ENCODE measurements at places on chromosomes 3 and 15.
A peak's percentile ranks its signal among the peaks of the same experiment; 100 is the strongest.

- H3K27me3 ChIP-seq: no peaks in the 10 kb centered on the region
- no peak overlapping the region for H3K27ac ChIP-seq
- peak; percentile 82 for DNase-seq
- H3K4me3 ChIP-seq: no peak overlapping the region
- H3K36me3 ChIP-seq: no peaks in the 10 kb centered on the region
- H3K4me1 ChIP-seq: peaks cover 5% of the 10 kb centered on the region
Measured at GRCh38 chr3:27659279-27660021, 62.7 kb downstream of the EOMES start.

DNA sequence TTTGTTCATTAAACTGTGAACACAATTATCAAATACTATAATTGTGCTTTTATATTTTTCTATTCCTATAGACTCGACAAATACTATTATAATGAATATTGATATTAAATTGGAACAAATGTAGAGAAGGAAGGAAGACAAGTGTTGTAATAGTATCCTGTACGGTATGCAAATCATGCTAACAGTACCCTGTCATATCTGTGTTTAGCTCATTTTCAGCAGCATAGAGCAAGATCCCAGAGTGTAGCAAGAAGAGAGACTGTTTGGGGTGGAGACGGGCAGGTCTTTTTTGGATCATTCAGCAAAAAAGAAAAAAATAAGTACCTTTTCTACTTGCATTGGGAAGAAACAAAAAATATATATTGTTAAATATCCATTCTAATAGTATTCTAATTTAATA lies 224.1 kb downstream of the TPRG1 start:
- no peak for DNase-seq
- H3K4me1 ChIP-seq: no peaks in the 10 kb centered on the region
- no peaks in the 10 kb centered on the region for H3K36me3 ChIP-seq
- no peak overlapping the region for H3K4me3 ChIP-seq
- no peak overlapping the region for H3K27ac ChIP-seq

- no peaks in the 10 kb centered on the region for H3K36me3 ChIP-seq
- H3K4me3 ChIP-seq: no peak overlapping the region
- H3K27me3 ChIP-seq: no peaks in the 10 kb centered on the region
- 0 out of 2 replicates have a peak overlapping the region, but pooled peaks have one; percentile 3 for H3K27ac ChIP-seq
- peaks cover 13% of the 10 kb centered on the region for H3K4me1 ChIP-seq
Measured at GRCh38 chr3:53196575-53197407, 35.8 kb downstream of the PRKCD start.

GRCh38 chr3:161644891-161645635 lies 148.5 kb downstream of the OTOL1 start:
- no peaks in the 10 kb centered on the region for H3K27me3 ChIP-seq
- H3K4me3 ChIP-seq: no peak overlapping the region
- DNase-seq: no peak
- peaks cover 17% of the 10 kb centered on the region for H3K4me1 ChIP-seq
- no peaks in the 10 kb centered on the region for H3K36me3 ChIP-seq
- no peak overlapping the region for H3K27ac ChIP-seq

DNA sequence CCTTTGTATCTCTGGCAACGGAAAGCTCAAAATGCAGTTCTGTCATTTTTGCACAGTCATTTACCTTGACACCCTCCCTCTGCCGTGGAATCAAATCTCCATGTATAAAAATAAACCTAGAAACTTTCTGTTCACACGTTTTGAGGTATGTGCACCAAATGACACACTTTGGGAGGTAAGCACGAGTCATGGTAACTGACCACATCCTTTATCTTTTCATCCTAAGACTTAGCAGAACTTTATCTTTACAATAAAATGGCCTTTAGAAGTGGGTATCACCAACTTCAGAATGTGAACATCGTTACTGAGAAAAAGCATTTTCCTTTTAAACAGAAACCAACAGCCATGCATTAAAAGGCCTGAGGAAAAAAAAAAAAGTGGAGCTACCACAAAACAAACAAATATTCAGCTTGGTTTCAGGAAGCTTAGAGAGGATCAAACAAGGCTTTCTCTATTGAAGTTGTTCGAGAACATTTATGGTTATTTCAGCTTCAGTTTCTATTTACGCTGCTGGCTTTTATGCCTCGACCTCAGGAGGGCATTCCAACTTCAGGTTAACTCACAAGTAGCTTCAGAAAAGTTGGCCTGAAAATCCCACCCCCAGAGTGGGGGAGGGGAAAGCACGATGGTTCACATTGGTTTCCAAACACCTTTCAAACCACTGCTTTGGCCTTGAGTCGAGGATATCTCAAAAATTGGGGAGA lies 171.1 kb upstream of the ICE2 start:
- H3K27ac ChIP-seq: peak overlapping the region; percentile 8
- DNase-seq: peak; percentile 74
- H3K4me1 ChIP-seq: peaks cover 38% of the 10 kb centered on the region
- no peaks in the 10 kb centered on the region for H3K36me3 ChIP-seq
- no peak overlapping the region for H3K4me3 ChIP-seq
- no peaks in the 10 kb centered on the region for H3K27me3 ChIP-seq

GRCh38 chr3:12424635-12425319 lies 59.5 kb upstream of the TSEN2 start:
- DNase-seq: no peak
- no peak overlapping the region for H3K27ac ChIP-seq
- no peaks in the 10 kb centered on the region for H3K27me3 ChIP-seq
- no peak overlapping the region for H3K4me3 ChIP-seq
- H3K4me1 ChIP-seq: peaks cover 38% of the 10 kb centered on the region

DNA sequence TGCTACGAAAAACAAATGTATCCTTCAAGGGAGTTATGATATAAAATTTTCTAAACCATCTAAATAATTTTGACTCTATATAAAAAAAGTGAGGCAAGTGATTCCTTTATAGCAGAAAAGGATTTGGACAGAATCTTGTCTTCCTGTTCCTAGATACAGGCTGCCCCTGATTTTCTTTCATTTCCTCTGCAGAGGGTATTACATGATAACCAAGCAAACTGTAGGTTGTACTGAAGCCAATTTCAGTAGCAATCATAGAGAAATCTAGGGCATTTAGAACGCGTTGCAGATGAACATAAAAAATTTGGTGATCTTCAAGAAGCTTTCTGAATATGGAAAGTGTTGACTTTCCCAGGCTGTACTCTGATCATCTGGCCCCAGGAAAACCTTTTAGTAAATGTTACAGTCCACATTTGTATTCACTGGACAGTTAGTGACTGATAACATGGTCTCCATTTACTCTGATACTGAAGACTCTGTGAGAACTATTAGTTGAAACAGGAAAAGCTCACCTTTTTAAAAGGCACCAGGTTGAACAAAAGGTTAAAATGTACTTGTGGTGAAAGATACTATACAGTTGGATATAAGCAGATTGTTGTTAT lies 9.1 kb upstream of the UTS2B start:
- no peak overlapping the region for H3K27ac ChIP-seq
- DNase-seq: no peak
- no peak overlapping the region for H3K4me3 ChIP-seq
- peaks cover 9% of the 10 kb centered on the region for H3K4me1 ChIP-seq
- no peaks in the 10 kb centered on the region for H3K27me3 ChIP-seq

GRCh38 chr15:79431636-79432344 lies at the start of gene MINAR1:
TSS of gene MINAR1 (plus strand) at chr15:79432336. CDS start at chr15:79456148, 23,812 bp downstream.
- H3K36me3 ChIP-seq: no peaks in the 10 kb centered on the region
- H3K27ac ChIP-seq: no peak within 1 kb of the TSS
- peak within 1 kb of the TSS; percentile 73 for H3K4me3 ChIP-seq
- H3K27me3 ChIP-seq: peaks cover 73% of the 10 kb centered on the region
- DNase-seq: peak; percentile 72
- H3K4me1 ChIP-seq: peaks cover 31% of the 10 kb centered on the region

- no peak overlapping the region for H3K27ac ChIP-seq
- no peak for DNase-seq
- H3K4me1 ChIP-seq: peaks cover 17% of the 10 kb centered on the region
- H3K36me3 ChIP-seq: no peaks in the 10 kb centered on the region
Measured at GRCh38 chr3:107024551-107025026, 352.6 kb upstream of the CCDC54 start.

DNA sequence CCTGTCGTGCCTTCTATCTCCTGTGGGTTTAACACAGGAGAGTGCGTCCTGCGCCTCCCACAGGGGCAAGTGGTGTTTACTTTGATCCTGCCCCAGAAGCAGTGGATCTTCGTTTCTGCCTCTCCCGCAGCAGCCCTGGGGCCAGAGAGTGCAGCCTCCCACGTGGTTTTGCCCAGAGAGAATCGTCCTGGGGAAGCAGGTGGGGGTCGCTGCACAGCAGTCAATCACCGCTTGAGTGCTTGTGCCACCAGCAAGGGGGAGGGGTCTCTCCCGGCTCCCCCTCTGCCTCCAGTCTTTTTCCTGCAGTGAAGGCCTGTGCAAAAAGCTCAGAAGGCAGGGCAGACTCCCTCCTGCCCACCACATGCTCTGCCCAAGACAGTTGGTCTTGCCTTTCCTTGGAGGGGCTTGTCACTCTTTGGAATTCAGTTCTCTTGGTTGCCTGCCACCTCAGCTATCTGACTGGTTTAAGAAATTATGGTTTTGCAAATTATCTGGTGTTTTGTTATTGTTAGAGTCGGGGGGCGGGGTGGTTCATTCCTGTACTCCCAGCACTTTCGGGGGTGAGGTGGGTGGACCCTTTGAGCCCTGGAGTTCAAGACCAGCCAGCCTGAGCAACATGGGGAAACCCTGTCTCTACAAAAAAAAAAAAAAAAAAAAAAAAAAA lies 26.9 kb downstream of the STOML1 start:
- H3K27ac ChIP-seq: no peak overlapping the region
- peaks cover 30% of the 10 kb centered on the region for H3K4me1 ChIP-seq
- DNase-seq: peak; percentile 44
- H3K27me3 ChIP-seq: no peaks in the 10 kb centered on the region

DNA sequence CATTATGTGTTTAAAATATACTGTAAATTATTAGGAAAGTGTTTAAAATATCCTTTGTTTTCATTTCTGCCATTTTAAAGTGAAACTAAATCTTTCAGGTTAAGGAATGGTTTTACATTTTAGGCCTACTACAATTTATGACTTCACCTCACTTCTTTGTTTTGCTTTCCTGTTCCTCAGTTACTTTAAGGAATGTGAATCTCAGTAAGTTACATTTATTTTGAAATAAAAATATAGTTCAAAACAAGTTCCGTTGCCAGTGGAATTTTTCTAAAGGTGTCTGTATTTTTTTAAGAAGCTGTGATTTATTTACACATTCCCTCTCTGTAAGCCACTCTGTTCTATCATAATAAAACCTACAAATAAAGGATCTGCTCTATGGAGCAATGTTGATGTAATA lies 630.9 kb upstream of the AGTR1 start:
- DNase-seq: no peak
- no peak overlapping the region for H3K27ac ChIP-seq
- no peaks in the 10 kb centered on the region for H3K36me3 ChIP-seq
- no peaks in the 10 kb centered on the region for H3K4me1 ChIP-seq

- DNase-seq: no peak
- no peaks in the 10 kb centered on the region for H3K27me3 ChIP-seq
- H3K4me1 ChIP-seq: no peaks in the 10 kb centered on the region
- H3K36me3 ChIP-seq: no peaks in the 10 kb centered on the region
Measured at GRCh38 chr3:189683546-189684255, 52.5 kb downstream of the TP63 start.

GRCh38 chr3:33826206-33826605 lies 27.8 kb downstream of the PDCD6IP start:
- no peak for DNase-seq
- no peaks in the 10 kb centered on the region for H3K27me3 ChIP-seq
- no peak overlapping the region for H3K4me3 ChIP-seq
- 0 out of 2 replicates have a peak, but pooled peaks cover 4% of the 10 kb centered on the region for H3K36me3 ChIP-seq
- peaks cover 16% of the 10 kb centered on the region for H3K4me1 ChIP-seq
- no peak overlapping the region for H3K27ac ChIP-seq

DNA sequence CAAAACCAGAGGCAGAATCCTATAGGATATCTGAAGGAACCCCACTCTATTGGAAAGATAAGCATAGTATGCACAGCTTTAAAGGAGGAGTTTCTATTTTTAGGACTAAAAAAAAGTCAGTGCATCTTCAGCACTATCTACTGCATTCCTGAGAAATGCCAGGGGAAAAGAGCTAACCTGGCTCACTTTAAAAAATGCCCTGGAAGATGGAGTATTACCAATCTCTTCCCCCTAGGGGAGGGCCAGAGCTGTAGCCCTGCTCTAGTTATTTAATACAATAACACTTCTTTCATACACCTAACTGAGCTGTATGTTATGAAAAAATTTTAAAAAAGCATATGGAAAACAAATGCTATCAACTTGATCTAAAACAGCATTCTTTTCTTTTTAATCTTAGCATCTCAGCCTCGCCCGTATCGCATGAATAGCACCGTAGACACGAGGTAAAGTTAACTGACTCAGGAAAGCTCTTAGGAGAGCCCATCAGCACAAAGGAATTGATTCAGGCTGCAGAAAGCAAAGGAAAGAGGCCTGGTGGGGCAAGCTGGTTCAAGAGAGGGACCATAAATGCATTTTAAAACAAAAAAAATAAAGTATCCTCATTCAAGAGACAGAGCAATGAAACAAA lies 50.2 kb downstream of the TGM4 start:
- no peaks in the 10 kb centered on the region for H3K27me3 ChIP-seq
- H3K27ac ChIP-seq: no peak overlapping the region
- no peaks in the 10 kb centered on the region for H3K36me3 ChIP-seq
- no peak overlapping the region for H3K4me3 ChIP-seq

- peak overlapping the region; percentile 70 for H3K4me3 ChIP-seq
- no peak overlapping the region for H3K27ac ChIP-seq
- peak; percentile 70 for DNase-seq
- no peaks in the 10 kb centered on the region for H3K36me3 ChIP-seq
- peaks cover 38% of the 10 kb centered on the region for H3K27me3 ChIP-seq
Measured at GRCh38 chr15:43511012-43511885, 6.2 kb upstream of the MAP1A start.

- H3K4me3 ChIP-seq: no peak overlapping the region
- H3K36me3 ChIP-seq: no peaks in the 10 kb centered on the region
Measured at GRCh38 chr15:58062983-58063382, 2.5 kb downstream of the ALDH1A2 start.

GRCh38 chr3:12384451-12385233 lies 95.8 kb downstream of the PPARG start:
- H3K4me1 ChIP-seq: no peaks in the 10 kb centered on the region
- H3K4me3 ChIP-seq: no peak overlapping the region
- H3K27me3 ChIP-seq: no peaks in the 10 kb centered on the region
- no peak for DNase-seq
- no peaks in the 10 kb centered on the region for H3K36me3 ChIP-seq

DNA sequence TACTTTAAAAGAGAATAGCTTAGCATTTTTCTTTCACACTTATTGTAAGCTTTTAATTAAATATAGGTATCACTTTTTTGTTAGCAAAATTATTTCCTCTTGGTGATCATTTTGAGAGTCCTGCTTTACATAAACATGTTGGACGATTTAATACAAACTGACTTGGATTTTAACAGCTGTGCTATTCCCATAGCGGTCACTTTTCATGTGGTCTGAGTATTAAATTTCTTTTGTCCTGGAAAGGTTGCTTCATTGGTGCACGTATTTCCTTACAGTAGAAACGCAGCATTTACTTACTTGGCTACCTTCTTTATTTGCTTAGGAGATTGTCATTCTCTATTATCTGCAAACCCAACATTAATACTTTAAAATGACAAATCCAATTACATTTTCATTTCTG lies 109.4 kb downstream of the ATG7 start:
- H3K27me3 ChIP-seq: no peaks in the 10 kb centered on the region
- H3K27ac ChIP-seq: no peak overlapping the region
- H3K4me3 ChIP-seq: no peak overlapping the region
- H3K4me1 ChIP-seq: no peaks in the 10 kb centered on the region
- H3K36me3 ChIP-seq: no peaks in the 10 kb centered on the region

- no peak overlapping the region for H3K27ac ChIP-seq
- DNase-seq: no peak
- H3K4me1 ChIP-seq: no peaks in the 10 kb centered on the region
- no peaks in the 10 kb centered on the region for H3K36me3 ChIP-seq
Measured at GRCh38 chr3:81752604-81753003, 8.8 kb downstream of the GBE1 start.

All from GM23338 (cell line).